ENCODE measurements at places on chromosomes 5 and 9.

DNA sequence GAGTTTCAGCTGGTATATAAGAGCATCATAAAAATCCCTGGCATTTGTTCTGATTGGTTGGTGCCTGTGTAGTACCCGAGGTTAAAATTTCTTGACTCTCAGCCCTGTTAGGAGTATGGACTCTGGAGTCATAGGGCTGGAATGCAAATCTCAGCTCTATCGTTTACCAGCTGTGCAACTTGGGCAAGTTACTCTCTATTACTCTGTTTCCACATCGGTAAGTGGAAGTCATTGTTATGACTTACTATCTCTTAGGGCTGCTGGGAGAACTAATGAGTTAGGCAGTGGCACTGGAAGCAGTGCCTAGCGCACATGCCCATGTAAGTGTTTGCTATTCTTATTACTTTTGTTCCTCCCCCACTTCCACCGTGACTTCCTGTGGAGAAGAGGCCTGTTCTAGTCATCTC is 141.6 kb downstream of the BOD1 start:
- DNase-seq: peak; percentile 92

GRCh38 chr5:175617447-175617846 is 40.4 kb upstream of the HRH2 start:
- DNase-seq: no peak

DNA sequence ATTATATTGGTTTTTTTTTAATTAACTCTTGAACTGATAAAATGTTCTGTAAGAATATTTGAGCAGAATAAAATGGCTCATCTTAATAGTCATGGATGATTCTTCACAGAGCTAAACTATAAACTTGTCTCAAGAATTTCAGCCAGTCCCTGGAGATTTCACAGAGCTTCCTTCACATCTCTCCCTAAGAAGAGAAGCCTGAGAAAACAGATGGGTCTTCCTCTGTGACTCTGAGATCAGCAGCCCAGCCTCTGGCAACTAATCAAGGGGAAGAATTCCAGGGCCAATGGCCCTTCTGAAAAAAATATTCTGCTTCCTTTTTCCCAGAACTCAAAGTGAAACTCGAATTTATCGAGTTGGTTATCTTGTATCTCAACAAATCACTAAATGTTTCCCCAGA is 122.2 kb upstream of the ITGA1 start:
- DNase-seq: peak; percentile 76

- DNase-seq: peak; percentile 72
Measured at GRCh38 chr9:119968836-119969707, 599.8 kb upstream of the BRINP1 start.

GRCh38 chr5:65262649-65263059 is 219.1 kb downstream of the ADAMTS6 start:
- peak; percentile 92 for DNase-seq

DNA sequence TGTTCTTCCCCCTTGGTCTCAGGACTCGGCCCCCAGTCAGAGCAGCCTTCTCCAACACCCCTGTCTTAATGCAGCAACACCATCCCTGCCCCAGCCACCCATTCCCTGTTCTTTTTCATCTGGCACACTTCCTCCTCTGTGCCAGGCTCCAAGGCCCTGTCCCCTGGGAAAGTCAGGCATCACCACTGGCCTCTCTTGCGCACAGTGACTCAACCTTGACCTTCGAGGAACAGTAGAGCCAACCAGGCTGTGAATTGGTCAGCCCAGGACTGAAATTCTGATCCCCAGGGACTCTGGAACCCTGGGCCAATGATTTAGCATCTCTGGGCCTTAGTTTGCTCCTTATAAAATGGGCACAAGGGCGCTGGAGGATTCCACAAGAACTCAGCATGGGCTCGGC is 10.5 kb upstream of the RALGDS start:
- DNase-seq: no peak

DNA sequence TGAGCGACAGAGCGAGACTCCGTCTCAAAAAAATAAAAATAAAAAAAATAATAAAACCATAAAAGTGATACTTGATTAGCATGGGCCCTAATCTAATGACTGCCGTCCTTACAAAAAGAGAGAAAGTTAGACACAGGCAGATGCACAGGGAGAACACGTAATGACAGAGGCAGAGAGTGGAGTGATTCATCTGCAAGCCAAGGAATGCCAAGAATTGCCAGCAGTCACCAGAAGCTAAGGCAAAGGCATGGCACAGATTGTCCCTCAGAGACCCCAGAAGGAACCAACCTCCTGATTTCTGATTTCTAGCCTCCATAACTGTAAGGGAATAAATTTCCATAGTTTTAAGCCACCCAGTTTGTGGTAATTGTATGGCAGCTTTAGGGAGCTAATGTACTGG is 79.6 kb upstream of the FREM1 start:
- peak; percentile 36 for DNase-seq
